ENCODE measurements at places on chromosomes 6 and 20.

- no peak for DNase-seq
Observed at GRCh38 chr20:33675136-33675959, 1.1 kb upstream of the NECAB3 start.

GRCh38 chr6:84093441-84094435 lies 60.2 kb downstream of the MRAP2 start:
- no peak for DNase-seq

DNA sequence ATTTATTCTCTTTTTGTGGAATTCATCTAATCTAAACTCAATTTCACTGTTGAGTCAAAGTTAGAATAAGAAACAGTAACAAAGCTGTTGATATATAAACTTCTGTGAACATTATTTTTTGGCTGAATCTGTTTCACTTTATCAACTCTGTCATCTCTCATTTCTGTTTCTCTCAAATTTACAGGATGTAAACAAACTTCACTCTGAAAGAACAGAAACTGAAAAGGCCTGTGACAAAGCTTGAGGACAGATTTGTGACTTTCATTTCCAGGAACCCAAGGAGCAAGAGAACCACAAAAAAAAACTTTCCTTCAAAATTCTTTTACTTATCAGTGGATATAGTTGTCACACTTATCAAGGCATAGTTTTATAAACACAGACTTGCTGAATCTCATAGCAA lies 447.9 kb upstream of the OPRM1 start:
- no peak for DNase-seq

GRCh38 chr6:40352006-40352405 lies 235.2 kb downstream of the LRFN2 start:
- DNase-seq = no peak

- DNase-seq = no peak
Observed at GRCh38 chr20:17806739-17807441, 107.1 kb downstream of the BANF2 start.

GRCh38 chr6:90859612-90860011 lies 272.7 kb upstream of the MAP3K7 start:
- no peak for DNase-seq

- DNase-seq = no peak
Observed at GRCh38 chr6:118896339-118897136, 2.6 kb downstream of the ASF1A start.

DNA sequence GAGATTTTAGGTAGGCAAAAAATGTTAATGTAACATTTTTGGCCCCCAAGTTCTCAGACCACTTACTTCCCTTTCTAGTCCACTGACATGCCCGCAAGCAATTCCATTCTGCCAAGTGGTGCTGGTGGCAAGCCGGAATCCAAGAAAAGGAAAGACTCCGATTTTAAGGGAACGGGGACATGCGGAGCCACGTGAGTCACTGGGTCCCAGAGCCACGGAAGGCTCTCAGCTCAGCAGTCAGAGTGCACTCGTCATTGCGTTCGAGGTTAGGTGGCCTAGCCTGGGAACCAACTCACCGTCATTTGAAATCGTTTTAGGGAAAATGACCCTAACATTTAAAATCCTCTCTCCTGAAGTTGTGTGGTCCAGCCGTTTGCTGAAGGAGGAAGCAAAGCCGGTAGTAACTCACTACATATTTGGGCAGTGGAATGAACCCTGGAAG lies 711 bp upstream of the SIRT5 start:
- DNase-seq = no peak

DNA sequence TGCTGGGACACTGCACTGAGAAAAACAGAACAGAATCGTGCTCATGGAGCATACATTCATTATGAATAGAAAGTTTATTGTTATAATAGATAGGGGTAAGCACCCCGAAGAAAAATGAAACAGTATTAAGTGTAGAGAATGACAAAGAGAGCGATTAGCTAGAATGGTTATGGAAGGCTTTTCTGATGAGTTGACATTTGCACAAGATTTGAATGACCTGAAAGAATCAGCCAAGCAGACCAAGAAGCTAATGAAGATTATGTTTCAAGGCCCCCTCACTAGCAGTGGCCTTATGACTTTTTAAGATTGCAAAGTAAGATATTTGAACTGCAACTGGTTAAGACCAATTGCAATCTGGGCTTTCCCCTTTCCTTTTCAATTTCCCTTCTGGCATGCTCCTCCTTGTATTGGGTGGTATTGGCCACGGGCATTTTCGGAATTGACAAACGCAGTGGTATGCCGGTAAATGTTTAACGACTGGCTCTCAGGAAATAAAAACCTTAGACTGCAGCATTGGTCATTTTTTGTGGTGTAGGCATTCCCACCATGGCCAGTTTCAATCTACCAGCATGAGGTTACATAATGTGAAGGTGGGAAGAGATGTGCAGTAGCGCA lies 120.0 kb upstream of the CITED2 start:
- no peak for DNase-seq

DNA sequence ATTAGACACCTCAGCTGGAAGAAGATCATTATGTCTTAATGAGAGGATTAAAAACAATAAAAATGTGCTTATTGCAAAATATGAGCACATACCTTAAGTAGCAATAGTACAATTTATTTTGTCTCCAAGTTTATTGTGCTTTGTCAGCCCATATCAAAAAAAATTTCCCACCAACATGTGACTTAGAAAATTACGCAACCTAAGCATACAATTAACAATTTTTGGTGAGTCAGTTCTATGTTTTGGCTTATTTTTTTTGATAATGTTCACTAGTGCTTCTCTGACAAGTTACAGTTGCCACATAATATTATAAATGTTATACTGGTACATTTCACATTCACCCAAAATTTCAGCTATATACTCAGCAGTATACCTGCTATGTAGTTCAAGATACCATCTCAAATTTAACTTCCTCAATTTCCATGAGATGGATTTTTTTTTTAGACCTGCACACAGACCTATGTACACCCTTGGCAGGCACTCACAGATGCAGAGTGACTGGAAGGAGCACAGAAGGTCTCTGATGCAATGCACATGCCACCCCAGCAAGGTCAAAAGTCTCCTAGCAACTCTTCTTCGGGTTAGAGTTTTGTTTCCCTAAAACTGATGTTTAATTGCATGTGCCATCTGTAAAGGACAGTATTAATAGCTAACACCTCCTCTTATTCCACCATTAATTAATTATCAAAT lies 112.4 kb downstream of the PRKN start:
- DNase-seq = no peak

GRCh38 chr20:3502878-3503277 lies 32.1 kb downstream of the ATRN start:
- DNase-seq = no peak
